NCI-H1417 treated with DMSO at 0.1 percent for 48 hours (cell line): ENCODE measurements at places on chromosomes 5 and 9.

DNA sequence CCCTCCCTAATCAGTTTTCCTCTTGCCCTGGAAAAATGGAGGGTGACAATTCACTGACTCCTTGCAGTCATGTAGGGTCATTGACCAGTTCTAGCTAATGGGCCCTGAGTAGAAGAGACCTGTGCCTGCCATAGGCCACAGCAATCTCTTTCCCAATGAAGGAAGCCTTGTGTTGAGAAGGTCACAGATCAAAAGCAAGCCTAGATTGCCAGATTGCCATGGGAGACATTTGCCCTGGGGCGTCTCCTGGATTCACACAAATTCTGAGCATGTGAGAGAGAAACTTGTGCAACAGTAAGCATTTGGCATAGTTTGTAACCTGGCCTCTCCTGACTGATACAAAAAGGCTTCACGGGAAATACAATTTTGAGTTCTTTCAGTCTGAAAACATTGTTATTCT lies 148.0 kb downstream of the NUDT12 start:
- no peak for DNase-seq

- no peak for DNase-seq
These were observed 12.5 kb downstream of the ZNF354B start for GRCh38 chr5:178872302-178872701.

- DNase-seq = no peak
These were observed 76.8 kb upstream of the PHYKPL start for GRCh38 chr5:178309271-178310013.

DNA sequence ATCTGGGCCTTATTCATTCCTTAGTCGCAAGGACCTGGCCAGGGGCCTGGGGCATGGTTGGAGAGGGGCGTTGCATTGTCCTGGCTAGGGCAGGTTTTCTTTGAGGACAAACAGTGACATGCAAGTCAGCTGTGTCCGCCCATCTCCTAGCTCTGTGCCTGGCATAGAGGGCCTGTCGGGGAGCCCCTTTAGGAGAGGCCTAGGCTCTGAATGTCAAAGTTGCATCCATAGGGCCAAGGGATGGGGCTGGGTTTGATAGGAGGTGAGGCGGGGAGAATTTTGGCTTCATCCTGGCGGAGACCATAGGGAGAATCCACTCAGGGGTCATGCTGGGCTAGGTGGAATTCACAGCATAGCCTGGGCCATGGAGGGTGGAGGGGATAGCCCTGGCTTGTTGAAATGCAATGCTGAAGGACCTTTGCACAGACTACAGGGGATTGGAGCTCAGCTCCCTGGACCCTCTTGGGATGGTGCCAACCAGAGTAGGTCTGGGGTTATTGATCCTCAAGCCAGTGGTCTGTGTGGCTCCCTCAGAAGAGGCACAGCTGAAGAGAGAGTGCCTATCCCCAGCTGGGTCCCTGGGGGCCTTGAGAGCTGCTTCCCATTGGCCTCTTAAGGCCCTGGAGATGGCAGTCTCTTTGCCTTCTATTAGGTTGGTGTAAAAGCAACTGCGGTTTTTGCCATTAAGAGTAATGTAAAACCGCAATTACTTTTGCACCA lies 104.0 kb downstream of the RGS3 start:
- no peak for DNase-seq

GRCh38 chr5:132876020-132876759 lies 2.7 kb downstream of the LEAP2 start:
- DNase-seq = no peak

- no peak for DNase-seq
These were observed 5.8 kb downstream of the BSPRY start for GRCh38 chr9:113355040-113355596.

- no peak for DNase-seq
These were observed 165.9 kb downstream of the ICE1 start for GRCh38 chr5:5588386-5588785.

DNA sequence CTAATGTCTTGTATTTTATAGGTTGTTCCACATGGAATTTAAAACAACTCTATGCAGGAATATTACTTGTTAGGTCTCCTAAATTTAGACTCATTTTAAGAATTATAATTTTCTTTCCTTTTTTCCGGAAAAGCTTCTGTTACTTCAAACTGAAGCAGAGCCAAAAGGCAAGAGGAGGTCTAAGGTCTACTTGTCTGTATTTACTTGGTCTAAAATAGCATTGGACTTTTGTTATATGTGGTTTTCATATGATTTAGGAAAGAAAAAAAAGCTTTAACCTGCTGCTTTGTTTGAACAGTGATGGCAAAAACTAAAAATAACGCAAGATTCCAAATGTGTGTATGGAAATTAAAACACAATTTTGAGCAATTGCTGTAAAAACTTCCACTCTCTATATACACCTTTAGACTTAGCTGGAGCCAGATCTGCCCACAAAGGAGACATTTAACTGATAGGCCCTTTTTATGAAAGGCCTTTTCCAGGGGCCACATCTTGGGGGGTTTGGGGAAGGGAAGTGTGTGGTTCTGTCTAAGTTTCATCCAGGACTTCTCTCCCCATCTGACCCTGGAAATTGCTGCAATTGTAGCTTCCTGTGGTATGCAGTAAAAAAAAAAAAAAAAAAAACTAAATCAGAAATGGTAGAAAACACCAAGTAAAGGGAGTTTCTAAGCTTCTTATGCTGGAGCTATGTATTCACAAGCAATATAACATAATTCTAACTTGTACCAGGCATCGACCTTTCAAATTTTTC lies 307.7 kb upstream of the MEF2C start:
- DNase-seq = no peak

- no peak for DNase-seq
These were observed 168.8 kb upstream of the PPP1R2B start for GRCh38 chr5:156681265-156681664.

DNA sequence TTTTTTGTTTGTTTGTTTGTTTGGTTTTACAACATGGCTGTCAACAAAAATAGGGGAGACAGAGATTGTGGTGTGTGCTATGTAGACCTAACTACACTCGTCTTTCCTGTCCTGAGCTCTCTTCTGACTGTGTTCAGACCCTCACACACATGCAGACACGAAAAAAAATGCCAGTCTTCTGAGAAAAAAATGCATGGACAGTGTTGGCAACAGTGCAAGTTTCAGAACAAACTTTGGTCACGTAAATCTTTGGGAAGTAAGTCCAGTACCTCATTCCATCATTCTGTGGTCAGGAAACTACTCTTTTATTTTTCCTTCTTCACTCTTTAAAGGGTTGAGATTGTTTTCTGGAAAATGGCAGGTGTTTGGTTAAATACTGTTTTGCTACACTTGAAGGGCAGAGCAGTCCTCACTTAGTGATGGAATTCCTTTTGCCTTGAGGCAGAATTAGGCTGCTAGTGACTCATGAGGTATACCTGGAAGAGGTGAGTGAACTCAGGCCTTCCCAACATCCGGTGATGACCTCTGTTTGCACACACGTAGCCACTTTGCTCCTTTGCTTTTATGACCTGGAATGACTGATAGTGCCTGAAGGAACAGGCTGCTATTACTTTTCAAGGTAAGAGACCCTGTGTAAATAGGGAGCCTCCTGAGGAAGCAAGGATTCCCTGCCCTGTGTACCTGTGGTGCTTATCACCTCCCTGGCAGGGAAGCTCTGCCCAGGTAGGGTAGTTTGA lies 81.6 kb upstream of the TNFAIP8 start:
- DNase-seq = no peak

GRCh38 chr5:139696894-139697658 lies 48.9 kb downstream of the CXXC5 start:
- no peak for DNase-seq

GRCh38 chr9:84481636-84482218 lies 141.2 kb upstream of the SLC28A3 start:
- DNase-seq = no peak

DNA sequence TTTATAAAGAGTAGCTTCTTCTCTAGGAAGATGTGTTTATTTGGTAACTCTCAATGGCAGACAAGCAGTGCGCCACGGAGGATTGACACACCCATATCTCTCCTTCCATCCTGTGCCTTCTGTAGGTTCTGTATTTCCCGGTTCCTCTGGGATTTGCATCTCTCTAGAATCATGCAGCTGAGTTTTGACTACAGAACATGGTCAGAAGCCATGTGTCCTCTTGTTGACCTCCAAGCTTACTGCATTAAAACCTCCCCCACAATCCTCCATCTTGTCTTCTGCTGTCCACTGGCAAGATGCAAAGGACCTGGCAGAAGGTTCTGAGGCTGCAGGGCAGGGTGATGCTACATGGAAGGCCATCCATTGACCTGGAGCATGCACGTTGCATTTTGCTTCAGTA lies 482.0 kb downstream of the DMRT2 start:
- DNase-seq = no peak

- DNase-seq = no peak
These were observed 48.7 kb downstream of the CAMSAP1 start for GRCh38 chr9:135858491-135859185.

DNA sequence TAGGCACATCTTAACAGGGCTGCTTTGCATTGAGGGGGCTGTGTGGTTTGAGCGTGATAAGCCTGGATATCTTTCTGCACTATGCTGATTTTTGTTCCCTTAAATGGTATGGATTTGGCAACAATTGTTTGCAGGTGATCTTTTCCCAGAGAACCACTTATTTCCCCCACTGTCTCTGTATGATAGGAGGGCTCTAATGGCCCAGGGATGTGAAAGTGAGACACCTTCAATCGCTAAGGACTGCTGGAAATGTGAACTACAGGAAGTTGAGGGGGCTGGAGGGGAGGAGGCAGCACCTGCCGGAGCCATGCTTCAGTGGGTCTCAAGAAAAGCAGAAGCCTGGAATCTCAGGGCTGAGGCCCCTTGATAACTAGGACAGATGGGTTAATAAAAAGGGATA lies 29.4 kb downstream of the SYK start:
- no peak for DNase-seq

DNA sequence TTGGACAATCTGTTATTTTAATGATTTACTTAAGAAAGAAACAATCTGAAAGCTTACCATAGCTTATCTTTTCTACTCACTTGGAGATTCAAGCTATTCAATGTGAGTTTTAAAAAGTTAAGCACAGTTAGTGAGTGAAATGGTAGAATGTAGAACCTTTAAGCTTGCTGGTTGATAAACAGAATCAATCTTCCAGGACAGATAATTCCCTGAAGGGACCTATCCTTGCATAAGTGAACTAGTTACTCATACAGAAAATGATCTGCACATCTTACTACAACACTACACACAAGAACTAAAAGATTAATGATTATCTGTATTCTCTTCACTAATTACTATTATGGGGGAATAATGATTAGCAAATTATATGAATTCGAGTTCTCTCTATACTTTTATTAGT lies 165.6 kb downstream of the PALM2AKAP2 start:
- DNase-seq = no peak

GRCh38 chr9:115743709-115744605 lies 409.6 kb upstream of the PAPPA start:
- no peak for DNase-seq

DNA sequence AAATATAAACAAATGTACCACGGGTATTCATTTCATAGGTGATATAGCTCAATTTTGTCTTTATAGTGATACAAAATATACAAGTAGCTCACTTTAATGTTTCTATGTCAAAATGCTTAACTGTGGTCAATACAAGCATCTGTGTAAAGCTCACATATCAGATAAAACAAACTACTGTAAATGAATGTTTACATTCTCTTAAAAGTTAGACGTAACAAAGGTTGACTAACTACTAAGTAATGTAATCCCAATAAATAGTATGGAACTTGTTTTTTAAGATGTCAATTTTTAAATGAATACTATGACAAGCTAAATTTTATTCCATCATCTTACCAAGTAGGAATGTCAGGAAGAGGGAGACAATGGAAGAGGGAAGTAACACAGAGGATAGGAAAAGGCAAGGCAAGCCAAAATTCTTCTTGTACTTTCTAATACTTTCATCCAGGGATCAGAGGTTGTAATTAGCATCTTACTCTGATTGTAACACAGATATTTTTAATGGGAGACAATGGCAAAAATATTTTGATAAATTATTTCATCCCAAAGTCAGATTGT lies 105.5 kb downstream of the STRBP start:
- DNase-seq = no peak

DNA sequence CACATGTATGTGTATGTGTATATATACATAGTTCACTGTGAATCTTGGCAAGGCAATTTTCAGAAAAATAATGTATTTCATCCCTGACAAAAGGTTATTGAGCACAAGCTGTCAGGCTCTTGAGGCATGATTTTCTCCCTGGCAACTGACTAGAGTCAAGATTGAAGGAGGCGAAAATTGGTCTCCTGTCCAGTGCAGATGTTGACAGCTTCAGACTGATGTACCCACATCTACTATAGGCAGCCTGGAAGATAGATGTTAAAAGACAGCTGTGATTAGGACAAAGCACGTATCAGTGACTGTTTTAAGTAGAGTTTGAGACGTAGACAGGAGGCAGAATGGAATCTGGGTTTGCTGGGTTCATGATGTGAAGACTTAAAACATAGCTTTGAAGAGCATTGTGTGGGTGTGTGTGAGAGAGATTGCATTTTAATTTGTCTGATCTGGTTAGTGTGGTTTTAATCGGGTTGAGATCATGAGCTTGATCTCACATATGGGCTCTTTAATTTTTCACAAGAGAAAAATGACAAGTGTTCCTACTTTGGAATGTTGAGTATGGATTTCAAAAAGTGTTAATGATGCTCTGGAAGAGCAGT lies 39.1 kb downstream of the CTNNA1 start:
- DNase-seq = no peak
